Suppressor macrophage treated with lipopolysaccharide for 4 hours (primary cell): ENCODE measurements at places on chromosomes 16 and 17.

DNA sequence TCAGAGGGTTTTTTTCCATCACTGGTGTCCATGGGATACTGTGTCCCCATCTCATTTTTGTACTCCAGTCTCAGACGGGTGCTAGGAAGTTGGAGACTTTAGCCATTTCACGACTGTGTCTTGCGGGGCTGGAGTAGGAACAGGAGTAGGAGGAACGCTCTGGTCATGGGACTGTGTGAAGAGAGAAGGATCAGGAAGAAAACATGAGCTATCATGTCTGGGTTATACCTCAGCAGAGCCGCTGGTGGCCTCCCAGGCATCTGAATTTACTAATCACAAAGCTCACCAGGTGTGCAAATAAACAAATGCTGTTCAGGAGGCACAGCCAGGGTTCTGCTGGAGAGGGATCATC lies 225.4 kb downstream of the SEC14L1 start:
- no peak for DNase-seq

- DNase-seq = no peak
These were observed 124.4 kb upstream of the ANKFN1 start for GRCh38 chr17:56028837-56029236.

- DNase-seq = no peak
These were observed 407.6 kb upstream of the PSMD7 start for GRCh38 chr16:73888840-73889490.

DNA sequence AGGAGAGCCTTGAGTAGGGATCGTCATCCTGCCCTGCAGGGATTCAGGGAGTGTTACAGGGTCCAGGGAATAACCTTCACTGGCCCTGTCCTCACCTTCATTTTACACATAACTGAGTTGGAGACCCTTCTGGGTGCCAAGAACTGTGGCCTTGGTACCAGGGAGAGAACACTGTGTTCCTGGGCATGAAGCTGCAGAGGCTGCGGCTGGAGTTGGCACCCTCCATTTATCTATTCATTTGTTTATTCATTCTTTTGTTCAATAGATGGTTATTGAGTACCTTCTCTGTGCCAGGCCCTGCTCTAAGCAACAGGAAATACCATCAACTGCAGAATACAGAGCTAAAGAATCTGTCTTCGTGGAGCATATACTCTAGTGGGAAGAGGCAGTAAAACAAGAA lies 6.7 kb downstream of the ABCC3 start:
- DNase-seq = no peak

DNA sequence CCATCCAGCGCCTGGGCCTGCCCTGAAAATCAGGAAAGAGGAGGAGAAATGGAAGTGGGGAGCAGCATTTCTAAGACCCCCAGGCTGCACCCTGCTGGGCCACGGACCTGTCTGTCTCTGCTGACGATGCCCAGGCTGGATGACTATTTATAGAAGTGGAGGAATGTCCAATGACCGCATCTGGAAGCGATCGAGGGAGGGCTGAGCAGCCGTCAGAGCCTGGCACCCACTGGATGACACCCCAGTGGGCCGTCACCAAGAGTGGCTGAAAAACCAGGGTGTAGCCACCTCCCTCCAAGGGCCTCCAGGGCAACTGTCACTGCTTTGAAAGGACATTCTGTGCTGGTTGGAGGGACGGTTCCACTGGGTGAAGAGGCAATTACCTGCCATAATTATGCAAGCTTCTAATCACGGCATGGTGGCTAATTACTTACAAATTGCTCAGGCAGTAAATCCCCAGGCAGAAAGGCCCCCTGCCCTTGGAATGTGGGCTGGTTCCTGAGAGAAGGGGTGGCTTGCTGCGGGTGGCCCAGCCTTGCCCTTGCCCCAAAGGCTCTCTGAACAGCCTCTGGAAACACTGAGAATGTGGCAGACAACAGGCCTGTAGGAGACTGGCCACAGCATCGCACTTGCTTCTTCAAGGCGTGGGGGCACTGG lies 332.1 kb downstream of the C16orf95 start:
- no peak for DNase-seq

- DNase-seq = peak; percentile 84
These were observed 89.3 kb upstream of the SDK2 start for GRCh38 chr17:73733517-73733916.

DNA sequence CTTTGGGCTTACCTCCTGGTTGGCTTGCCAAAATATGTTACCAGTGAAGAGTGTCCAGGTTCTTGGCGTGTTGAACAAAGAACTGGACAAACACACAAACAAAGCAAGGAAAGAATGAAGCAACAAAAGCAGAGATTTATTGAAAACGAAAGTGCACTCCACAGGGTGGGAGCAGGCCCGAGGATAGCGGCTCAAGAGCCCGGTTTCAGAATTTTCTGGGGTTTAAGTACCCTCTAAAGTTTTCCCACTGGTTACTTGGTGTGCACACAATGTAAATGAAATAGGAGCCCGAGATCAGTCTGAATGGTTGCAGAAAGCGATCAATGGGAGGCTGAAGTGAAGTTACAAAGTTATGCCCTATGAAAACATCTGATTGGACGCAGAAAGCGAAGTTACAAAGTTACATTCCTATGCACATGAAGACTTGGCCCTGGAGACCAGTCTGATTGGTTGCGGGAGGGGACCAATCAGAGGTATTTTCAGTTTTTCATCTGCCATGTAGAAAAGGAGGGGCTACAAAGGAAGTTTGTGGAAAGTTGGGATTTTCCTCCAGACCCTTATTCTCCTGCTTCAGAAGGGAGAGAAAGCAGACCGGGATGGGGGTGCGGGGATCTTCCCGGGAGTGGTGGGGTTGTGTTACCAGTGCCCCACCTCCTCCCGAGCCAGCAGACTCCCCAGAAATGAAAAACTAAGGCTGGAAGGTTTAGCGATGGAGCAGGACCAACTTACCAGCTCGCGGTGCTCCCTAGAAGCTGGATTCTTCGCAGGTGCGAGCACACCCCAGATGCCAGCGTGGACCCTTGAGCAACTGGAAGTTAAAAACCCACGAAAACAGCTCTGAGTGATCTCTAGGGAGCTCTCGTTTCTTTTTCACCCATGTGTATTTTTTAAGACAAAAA lies at the start of gene SLFN12:
TSS of gene SLFN12 (minus strand) at position 325 of the 899 bp plus-strand sequence. CDS start 9,472 bp downstream, outside the sequence.
- peak; percentile 85 for DNase-seq

- DNase-seq = peak; percentile 96
These were observed 14.2 kb downstream of the NAA60 start for GRCh38 chr16:3457434-3458252.

DNA sequence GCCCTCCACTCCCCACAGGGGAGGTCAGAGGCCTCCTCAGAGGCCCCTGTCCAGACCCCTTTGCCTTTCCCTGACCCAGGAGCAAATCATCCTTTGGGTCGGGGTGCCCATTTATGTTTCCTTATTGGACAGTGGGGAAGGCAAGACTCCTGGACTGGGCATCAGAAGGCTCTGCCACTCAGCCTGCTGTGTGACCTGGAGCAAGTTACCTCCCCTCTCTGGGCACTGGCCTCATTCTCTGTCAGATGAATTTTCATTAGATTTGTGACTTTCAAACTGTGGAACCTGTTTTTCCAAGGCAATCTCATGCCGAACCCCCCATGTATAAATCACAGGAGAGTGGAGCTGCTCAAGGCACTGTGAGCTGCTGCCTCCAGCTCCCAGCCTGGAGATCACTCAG lies 47.0 kb upstream of the TOB1 start:
- DNase-seq = no peak

DNA sequence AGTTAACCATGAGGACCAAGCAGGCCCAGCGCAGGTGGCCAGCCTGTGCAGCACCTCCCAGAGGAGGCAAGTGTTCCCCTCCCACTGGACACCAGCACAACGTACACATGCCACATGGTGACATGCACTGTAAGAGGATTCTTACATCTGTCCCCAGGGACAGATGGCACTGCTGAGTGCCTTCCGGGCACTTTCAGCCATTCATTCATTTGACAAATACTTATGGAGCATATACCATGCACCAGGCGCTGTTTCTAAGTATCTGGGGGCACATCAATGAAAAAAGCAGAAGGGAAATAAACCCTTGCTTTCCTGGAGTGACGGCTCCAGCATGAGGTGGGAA lies 79.6 kb downstream of the GAS7 start:
- DNase-seq = no peak

GRCh38 chr17:43978078-43978477 lies 24.3 kb upstream of the PYY start:
- DNase-seq = no peak

DNA sequence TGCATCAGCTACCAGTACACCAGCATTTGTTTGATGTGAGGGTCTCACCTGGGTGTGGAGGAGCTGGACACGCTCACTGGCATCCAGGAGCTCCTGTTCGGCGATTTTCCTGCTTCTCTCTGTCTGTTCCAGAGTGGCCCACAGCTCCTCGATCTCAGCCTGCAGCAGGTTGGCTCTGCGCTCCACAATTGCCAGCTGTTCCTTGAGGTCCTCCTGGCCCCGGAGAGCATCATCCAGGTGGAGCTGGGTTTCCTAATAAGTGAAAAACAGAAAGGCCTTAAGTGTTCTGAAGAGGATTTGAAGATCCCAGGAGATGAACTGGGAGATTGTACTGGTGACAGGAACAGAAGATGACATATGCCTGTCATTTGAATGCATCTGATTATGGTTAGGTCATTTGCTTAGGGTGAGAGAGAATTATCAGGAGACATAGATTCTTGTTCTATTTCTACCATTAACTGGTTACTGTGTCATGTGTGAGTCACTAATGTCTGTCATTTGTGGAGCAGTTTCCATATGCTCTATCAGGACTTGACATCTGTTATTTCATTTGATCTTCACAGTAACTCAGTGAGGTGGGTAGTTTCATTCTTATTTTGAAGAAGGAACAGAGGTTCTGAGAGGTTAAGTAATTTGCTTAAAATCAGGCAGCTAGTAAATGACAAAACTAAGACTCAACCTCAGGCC lies 21.5 kb upstream of the MYH13 start:
- DNase-seq = no peak

DNA sequence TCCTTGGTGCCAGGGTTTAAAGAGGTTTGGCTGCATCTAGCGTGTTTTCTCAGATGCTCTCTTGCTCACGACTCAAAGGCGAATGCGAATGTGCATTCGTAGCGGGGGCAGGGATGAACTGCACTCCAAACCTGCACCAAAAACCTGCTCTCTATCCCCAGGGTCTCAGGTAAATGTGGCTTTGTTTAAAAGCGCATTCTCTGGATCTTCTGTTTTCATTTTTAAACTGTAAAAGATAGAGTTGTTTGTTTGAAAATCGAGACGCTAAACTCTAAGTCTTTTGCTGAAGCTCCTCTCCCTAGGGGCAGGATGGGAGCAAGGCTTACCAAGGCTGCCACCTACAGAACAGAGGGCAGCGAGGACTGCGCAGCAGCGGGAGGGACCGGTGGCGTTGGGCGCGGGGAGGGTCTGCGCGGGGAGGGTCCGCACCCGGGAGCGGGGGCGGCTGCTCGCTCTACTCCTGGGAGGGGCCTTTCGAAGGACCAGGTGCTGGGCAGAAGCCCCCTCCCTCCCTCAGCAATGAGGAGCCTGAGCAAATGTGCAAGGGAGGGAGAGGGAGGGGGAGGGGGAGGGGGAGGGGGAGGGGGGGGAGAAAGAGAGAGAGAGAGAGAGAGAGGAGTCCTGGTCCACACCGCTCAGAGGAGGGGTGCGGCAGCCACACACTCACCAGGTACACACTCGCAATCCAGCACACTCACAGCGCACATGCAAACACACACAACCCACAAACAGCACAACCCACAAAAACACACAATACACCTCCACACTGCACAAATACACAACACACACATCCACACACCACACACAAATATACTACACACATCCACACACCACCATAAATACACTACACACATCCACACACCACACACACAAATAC lies 142.8 kb downstream of the GRIN2A start:
- no peak for DNase-seq

GRCh38 chr16:11410376-11411058 lies 65.3 kb downstream of the RMI2 start:
- peak; percentile 83 for DNase-seq

GRCh38 chr17:8956465-8956902 lies 9.0 kb downstream of the PIK3R5 start:
- DNase-seq = no peak

- no peak for DNase-seq
These were observed 1.3 kb downstream of the HID1 start for GRCh38 chr17:74971069-74971841.

DNA sequence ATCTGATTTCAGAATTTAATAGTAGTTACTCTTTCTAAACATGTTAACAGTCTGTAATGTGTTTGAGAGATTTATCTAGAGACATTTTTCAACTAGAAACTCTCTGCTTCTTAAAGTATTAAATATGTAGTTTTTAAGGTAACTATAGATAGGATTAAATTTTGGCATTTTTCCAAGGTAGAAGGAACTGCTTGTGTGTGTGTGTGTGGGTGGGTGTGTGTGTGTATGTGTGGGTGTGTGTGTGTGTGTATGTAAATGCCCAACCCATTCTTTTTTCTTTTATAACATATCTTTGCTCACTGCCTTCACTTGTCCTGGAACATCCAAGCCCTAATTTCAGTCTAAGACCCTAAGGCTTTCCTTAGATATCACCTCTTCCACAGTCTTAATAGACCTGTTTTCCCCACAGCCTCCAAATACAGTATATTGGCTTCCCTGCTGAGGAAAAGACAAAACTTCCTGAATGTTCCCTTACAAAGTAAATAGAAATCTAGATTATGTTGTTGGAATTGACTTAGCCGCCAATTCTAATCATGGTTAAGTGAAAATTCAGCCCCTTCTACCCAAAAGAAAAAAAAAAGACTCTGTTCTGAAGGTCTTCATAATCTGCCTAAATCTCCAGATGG lies 33.5 kb downstream of the NUP93 start:
- DNase-seq = no peak

DNA sequence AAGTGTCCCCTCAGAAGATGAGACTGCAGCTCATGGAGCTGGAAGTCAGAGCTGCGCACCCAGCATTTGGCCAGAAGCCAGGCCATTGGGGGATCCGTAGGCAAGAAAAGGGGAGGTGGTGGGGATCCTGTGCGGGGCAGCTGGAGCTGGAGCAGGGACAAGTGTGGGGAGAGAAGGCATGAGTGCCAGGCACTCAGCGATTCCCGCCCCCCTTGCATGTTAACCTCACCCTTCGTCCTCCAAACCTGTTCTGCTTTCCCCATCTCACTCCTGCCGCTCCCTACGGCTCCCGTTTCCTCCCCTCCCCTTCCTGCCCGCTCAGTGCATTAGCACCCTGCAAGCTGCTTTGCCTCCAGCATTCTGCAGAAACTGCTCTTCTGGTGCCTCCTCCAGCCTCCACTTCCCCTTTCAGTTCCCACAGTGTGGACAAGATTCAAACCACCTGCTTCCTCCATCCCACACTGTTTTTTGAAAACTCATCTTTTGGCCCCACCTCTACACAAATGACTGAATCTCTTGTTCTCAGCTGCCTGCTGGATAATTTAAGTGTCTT lies 5.6 kb downstream of the ALOX15 start:
- peak; percentile 63 for DNase-seq
